ENCODE measurements at places on chromosomes 11 and 22.

- no peak for DNase-seq
Observed at GRCh38 chr11:110147962-110148709, 54.9 kb downstream of the ZC3H12C start.

DNA sequence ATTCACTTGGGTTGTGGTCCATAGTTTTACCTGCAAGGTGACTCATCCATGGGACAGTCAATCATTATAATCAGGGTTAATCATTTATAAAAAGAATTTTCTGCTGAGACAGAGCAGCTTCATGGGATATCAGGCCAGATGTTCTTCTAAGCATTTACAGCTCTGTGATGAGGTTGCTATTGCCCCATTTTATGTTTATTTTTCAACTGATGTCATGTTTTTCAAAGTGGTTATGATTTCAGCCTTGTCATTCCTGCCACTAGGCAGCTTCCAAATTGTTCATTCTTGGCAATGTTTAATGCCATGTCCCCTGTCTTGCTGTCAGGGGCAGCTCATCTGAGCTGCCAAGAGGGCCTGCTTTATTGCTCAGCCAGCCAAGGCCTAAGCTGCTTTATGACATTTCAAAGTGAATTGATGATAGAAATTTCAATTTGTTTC is 35.9 kb upstream of the ZBED5 start:
- DNase-seq: peak; percentile 66

- DNase-seq: no peak
Observed at GRCh38 chr11:69127081-69127850, 28.5 kb upstream of the SMIM38 start.

DNA sequence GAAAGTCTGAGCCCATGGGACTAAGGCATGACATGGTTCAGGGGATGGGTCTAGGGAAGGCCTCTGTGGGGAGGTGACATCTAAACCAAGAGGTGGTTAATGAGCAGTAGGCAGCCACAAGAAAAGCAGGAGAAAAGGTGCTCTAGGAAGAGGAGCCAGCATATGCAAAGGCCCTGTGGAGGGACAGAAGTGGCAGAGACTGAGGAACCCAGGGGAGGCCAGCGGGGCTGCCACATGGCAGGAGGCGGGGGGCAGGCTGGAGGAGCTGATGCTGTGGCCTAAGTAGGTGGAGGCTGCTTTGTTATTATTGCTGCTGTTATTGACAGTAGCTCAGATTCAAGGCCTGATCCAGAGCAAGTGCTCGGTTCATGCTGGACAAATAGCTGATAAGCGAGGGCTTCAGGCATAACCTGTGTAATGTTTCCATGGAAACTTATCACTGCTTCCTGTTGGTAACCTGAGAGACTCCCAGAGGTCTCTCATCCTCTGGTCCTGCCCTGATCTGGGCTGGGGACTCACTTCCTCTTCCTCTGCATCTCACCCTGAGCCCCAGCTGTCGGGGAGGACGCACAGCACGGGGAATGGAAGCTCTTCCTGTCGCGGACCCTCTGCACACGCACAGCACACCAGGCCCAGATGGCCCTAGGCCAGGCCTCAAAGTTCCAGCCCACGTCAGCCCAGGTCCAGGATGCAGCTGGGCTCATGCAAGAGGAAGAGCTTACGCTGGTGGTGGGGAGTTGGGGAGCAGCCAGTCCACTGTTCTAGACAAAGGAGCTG is 75.2 kb upstream of the TP53I11 start:
- DNase-seq: no peak

GRCh38 chr11:76513654-76514034 is 68.8 kb downstream of the EMSY start:
- no peak for DNase-seq
